Activated naive CD4-positive, alpha-beta T cell (primary cell): ENCODE measurements at places on chromosomes 6 and 20.

DNA sequence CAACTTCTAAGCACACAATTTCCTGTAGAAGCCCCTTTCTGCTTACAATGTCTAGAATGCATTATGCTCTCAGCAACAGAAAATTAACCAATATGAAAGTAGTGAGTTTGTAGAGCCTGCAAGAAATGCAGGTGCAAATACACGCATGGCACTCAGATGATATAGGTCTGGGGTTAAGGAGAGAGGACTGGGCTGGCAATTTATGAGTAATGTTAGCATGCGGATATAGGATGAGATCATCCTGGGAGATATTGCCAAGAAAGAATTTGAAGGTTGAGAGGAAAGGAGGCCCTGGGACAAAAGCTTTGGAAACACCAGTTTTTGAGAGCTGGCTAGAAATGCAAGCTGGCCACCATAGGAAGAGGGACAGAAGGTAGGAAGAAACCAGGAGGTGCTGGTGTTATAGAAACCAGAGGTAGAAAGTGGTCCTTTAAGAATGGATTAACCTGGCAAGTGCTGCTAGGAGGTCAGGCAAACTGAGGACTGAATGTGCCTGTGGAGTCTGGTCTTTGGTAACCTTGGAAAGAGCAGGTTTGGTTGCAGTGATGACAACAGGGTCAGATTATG lies 183.2 kb upstream of the MYLIP start:
- no peak for DNase-seq

- no peak for DNase-seq
Observed at GRCh38 chr6:42387336-42387735, 64.4 kb downstream of the TRERF1 start.

GRCh38 chr20:29743101-29743931 lies 1514.1 kb upstream of the DEFB115 start:
- no peak for DNase-seq

- no peak for DNase-seq
Observed at GRCh38 chr6:107607116-107607515, 117.2 kb downstream of the SOBP start.

DNA sequence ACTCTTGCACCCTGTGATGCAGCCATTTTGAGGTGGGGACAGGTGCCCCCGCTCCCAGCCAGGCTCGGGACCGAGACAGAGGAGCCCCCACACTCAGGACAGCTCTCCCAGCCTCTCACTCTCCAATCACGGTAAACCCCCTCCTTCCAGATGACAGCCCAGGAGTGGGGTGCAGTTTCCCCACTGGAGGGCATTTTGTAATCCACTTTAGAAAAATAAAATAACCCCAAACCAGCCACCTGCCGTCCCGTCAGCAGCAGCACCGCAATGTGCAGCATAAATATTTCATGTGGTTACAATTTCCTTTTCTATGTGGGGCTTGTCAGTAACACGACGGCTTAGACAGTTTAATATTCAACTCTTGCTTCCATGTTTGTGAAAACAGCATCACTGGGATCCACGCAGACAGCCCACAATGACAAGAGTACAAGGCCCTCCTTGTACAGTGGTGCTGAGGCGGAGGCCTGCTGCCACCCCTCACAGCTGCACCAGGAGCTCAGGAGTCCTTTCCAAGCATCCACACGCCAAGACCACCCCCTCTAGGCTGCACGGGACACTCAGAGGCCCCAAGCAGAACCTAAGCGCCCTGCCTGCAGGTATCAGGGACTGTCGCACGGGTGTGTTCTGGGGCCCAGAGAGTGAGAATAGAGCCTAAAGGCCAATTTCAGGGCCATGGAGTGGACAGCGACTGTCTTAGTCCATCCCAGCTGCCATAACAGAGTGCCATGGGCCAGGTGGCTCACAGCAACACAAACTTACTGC lies 116.7 kb downstream of the JPH2 start:
- no peak for DNase-seq

DNA sequence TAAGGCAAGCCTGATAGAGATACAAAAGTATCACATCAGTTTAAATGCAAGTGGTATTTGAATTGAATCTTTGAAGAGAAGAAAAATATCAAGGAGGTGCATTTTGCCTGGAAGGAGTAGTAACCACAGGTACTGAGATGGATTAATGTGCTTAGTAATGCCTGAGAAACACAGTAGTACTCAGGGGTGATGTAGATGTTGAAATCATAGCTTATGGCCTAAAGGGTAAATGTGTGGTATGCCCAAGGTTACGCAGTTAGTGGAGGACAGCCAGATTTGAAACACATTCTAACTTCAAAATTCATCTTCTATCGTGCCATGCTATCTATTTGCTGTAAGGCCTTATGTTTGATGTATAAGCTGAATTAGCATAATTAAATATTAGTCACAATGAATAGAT lies 55.9 kb downstream of the STXBP5 start:
- DNase-seq, result no peak

GRCh38 chr20:24040896-24041459 lies 52.4 kb upstream of the GGTLC1 start:
- DNase-seq, result no peak

- DNase-seq, result no peak
Observed at GRCh38 chr6:36829919-36830544, 9.2 kb downstream of the CPNE5 start.

DNA sequence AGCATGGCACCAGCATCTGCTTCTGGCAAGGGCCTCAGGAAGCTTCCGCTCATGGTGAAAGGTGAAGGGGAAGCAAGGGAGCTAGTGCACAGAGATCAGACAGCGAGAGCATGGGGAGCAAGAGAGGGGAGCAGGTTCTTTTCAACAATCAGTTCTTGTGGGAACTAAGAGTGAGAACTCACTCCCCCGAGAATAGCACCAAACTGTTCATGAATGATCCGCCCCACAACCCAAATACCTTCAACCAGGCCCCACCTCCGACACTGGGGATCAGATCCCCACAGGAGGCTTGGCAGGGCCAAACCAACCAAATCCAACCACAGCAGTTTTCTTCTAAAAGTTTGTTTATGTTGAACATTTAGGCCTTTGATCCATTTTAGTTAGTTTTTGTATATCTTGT lies 69.7 kb upstream of the BHLHE23 start:
- DNase-seq, result no peak
